Tibial nerve (tissue), 4 donors: ENCODE measurements at places on chromosomes 3 and 15. TPM values are rescaled to one million over a fixed set of nuclear protein-coding genes. Genes with fewer than 3 reads are reported as not detected.

The ADGRG7 gene
- total RNA-seq, result 0.42 TPM

The CORO2B gene
- 6.3 TPM for total RNA-seq

The EXD1 gene
- not detected for total RNA-seq

The CD47 gene
- 61.1 TPM for total RNA-seq
